ENCODE measurements at places on chromosomes 4 and X.

GRCh38 chr4:127606823-127607222, 25.9 kb upstream of the INTU start:
- DNase-seq, result no peak

DNA sequence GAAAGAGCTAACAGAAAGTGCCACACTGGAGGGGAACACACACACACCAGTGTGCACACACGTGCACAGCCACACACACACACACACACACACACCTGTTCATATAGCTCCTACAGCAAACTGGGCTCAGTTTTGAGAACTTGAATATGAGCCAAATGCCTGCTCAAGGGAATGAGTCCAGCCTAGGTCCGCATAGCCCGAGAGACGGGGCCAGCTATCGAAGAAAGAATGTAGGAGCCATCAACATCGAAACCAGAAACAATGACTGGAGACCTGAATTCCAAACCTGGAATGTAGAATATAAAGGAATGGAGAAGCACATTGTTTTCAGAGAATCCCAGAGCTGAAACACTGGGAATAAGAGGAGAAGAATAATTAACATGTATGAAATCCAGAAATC, 37.6 kb upstream of the ERVMER34-1 start:
- DNase-seq, result no peak

DNA sequence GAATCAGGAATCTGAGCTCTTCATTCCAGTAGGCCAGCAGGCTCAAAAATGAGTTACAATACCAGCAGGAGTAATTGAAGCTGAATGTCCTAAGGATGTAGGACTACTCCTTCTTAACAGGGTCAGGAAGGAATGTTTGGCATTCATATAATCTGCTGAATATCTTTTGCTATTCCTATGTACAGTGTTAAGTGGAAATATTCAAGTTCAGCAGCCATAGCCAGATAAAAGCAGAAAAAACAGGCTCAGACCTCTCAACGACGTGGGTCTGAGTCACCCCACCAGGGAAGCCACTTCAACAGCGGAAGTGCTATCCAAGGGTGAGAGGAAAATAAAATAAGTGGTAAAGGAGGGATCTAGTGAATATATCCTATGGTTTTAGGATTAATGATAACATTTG, 577.0 kb downstream of the SPOCK3 start:
- no peak for DNase-seq

GRCh38 chr4:88244816-88245579, 39.4 kb downstream of the PPM1K start:
- no peak for DNase-seq

GRCh38 chrX:42783451-42783850, 5.5 kb upstream of the PPP1R2C start:
- no peak for DNase-seq

DNA sequence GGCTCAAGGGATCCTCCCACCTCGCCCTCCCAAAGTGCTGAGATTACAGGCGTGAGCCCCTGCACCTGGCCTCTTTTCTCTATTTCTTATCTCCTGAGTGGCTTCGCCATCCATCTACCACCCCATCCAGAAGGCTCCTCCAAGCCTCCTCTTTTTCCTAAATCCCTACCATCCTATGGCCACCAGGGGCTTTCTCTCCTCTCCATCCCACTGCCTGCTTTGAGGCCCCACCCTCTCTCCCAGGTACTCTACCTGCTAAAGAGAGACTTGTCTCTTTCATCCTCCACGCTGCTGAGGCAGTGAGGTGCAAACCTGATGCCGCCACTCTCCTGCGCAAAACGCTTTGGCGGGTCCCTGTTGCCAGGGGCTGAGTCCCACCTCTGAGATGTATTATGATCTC, 7.0 kb downstream of the RS1 start:
- DNase-seq, result no peak

DNA sequence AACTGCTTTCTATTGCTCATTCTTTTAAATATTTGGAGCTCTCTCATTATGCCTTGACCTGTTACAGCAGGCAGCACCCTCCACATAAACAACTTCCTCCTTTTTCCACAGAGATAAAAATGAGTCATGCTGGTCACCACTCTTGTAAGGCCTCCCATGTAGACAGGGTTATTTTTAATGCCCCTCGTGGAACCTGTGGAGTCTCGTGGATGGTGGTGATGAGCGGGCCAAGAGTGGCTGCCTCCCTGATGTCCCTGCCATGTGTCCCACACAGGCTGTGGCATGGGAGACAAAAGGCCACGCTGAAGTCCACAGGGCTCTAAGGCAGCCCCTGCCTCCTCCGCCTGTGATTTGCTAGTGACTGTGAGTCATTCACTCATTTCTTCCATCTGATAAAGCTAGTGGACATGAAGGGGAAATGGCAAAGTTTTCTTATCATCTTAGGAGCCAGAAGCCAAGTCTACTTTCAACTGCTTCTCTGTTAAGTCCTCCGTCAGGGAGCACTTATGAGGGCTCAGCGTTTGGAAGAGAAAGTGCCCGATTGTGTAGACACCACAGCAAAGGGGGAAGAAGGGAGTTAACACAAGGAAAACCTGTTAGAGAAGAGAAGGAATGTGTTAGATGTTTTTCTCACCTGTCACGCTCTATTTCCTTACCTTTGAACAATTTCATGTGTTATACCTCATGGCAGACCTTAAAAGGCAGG, 121.6 kb upstream of the FAT1 start:
- no peak for DNase-seq

DNA sequence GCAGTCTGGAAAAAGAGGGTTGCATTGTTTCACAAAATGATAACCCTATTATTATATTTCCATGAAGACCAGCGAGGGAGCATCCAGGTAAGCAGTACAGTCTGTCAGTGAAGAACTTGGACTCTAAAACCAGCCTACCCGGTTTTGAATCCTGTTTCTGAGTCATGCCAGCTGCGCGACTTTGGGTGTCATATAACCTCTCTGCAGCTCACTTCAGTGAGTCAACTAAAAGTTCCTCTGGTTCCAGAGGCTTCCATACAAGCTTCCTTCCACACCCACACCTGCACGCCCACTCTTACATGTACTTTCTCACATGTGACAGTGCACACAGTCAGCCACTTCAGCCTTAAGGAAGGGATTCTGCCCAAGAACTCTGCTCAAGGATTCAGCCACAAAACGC, 49.8 kb upstream of the PRPS2 start:
- no peak for DNase-seq

DNA sequence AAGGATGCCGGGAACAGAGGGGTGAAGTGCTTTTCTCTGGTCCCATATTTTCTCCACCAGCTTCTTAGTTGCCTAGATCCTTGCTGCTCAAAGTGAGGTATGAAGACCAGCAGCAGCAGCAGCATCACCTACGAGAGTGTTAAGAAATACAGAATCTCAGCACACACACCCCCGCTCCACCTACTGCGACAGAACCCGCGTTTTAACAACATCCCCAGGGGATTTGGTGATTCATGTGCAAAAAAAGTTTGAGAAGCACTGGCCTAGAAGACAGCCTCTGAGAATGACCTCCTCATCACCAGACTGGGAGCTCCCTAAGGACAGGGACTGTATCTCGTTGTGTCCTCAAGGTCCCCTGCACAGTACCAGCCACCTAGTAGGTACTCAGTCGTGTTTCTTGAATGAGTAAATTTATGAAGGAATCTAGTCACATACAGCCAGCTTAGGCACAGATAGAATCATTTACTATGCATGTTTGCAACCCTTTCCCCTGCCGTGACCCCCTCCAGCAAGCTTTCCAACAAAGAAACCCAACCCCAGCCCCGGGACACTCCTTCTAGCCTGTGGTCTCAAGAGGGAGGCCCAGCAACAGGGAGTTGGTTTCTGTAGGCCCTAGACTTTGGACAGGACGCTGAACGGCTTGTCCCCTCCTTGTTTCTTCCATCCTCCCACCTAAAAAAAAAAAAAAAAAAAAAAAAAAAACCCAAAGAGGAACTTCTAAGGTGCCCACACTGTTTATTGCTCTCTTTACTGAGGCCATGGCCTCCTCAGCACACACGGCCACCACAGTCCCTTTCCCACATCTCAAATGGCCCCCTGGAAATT, 21.5 kb downstream of the RTL5 start:
- DNase-seq, result no peak

DNA sequence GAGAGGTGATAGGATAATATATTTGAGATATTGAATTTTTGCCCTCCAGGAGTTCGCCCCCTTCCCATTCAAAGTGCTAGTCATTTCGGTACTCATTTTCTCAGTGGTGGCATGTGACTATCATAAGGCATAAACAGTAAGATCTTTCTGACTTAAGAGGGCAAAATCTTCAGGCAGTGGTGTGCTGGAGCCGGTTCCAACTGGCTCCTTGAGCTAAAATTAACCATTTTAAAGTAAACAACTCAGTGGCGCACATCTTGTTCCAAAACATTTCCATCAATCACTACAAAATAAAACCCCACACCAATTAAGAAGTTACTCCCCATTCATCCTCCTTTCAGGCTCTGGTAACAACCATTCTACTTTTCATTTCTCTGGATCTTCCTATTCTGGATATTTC, 43.3 kb downstream of the LUZP4 start:
- DNase-seq, result no peak

DNA sequence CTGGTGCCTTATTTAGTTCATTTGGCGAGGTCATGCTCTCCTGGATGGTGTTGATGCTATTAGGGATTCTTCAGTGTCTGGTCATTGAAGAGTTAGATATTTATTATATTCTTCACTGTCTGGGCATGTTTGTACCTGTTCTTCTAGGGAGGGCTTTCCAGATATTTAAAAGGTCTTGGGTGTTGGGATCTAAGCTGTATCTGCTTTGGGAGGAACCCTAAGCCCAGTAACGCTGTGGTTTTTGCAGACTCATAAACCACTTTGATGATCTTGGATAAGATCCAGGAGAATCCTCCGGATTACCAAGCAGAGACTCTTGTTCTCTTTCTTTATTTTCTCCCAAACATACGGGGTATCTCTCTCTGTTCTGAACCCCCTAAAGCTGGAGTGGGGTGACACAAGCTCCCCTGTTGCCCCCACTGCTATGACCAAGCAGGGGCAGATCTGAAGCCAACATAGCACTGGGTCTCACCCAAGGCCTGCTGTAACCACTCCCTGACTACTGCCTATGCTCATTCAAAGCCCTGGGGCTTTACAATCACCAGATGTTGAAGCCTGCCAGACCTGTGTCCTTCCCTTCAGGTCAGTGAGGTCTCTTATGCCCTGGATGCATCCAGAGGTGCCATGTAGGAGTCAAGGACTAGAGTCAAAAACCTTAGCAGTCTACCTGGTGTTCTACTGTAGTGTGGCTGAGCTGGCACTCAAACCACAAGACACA, 187.6 kb downstream of the GUCY2F start:
- DNase-seq, result no peak

GRCh38 chrX:153214934-153215333, 35.9 kb downstream of the MAGEA1 start:
- no peak for DNase-seq

DNA sequence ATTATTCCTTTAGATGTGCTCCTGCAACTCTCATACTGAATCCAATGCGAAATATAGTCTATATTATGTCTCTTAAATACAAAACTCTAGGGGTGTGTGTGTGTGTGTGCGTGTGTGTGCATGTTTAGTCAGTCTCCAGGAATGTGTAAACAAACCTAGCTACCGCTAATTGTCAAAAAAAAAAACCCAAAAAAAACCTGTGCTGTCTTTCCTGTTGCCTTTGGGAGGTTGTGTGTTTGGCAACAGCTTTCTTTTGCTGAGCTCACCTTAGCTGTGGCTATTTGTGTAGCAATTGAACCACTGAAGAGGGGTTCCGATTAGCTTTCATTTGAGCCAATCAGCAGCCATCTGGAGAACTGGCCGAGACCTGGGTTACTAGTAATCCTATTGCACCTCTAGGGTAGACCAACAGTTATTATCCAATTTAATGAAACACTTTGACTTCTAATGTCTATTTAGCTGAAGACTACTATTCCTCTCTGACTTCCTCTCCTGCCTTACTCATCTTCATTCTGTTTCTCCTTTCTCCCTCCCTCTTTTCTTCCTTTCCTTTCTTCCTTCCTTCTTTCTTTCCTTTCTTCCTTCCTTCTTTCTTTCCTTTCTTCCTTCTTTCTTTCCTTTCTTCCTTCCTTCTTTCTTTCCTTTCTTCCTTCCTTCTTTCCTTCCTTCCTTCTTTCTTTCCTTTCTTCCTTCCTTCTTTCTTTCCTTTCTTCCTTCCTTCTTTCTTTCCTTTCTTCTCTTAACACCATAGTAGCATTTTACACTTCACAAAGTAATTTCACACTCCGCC, 471.1 kb downstream of the GBA3 start:
- DNase-seq, result no peak

DNA sequence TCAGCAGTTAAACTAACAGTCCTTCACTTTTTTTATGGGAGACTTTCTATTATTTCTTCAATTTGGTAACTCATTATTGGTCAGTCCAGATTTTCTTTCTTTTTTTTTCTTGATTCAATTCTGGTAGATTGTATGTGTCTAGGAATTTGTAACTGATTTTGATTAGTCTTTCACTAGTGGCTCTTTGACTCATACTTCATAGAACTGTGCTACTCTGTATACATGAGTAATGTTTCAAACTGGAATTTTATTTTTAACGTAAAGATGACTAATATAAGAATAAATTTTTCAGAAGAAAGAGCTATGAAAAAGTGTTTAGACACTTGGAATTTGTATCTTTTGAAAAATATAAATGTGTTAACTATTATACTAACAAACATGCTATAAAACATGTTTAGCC, 813.0 kb downstream of the TRAM1L1 start:
- DNase-seq, result no peak

GRCh38 chr4:57498251-57498650, 388.1 kb upstream of the IGFBP7 start:
- DNase-seq, result no peak

DNA sequence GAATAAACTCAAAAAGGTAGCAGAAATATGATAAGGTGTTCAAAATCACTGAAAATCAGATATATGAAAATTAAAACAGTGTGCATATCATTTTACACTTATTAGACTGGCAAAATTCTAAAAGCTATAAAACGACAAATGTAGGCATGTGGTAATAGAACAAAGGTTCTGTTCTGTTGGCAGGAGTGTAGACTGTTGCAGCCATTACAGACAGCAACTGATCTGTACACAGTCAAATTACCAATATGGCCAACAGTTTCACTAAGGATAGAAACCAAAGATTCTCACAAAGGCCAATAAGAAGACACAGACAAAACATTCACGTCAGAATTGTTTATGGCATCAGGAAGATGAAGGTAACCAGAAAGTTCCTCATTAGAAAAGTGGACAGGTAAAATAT, 112.8 kb upstream of the PLS3 start:
- DNase-seq, result no peak

- no peak for DNase-seq
Measured at GRCh38 chrX:24398766-24399165, 38.3 kb downstream of the SUPT20HL1 start.

- DNase-seq, result no peak
Measured at GRCh38 chr4:179692222-179692621, 2250.0 kb upstream of the AGA start.

- no peak for DNase-seq
Measured at GRCh38 chr4:87965501-87965975, 10.0 kb upstream of the SPP1 start.

GRCh38 chrX:101407167-101407747, 468 bp downstream of the GLA start:
- no peak for DNase-seq

- no peak for DNase-seq
Measured at GRCh38 chr4:123870216-123870876, 473.8 kb downstream of the SPRY1 start.
